BE2C (cell line): ENCODE measurements at places on chromosomes 12 and 14.

GRCh38 chr12:3271639-3272038 is 194.5 kb downstream of the TSPAN9 start:
- DNase-seq, result no peak

DNA sequence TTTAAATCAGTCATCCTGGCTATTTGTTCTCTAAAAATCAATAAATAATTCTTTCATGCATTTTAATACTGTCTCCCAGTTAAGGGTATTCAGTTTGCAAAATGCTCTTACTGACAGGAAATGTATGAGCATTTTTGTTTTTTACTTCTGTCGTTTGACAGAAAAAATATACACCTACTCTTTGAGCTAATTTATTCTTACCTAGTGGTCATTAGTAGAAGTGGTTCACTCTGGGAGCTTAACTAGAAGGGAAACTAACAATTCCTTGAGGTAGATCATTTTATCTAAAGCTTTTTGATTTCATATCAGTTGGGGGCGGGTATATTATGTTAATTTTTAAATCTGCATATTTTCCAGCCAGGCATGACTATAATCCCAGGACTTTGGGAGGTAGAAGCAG is 33.8 kb upstream of the PAPLN start:
- no peak for DNase-seq

DNA sequence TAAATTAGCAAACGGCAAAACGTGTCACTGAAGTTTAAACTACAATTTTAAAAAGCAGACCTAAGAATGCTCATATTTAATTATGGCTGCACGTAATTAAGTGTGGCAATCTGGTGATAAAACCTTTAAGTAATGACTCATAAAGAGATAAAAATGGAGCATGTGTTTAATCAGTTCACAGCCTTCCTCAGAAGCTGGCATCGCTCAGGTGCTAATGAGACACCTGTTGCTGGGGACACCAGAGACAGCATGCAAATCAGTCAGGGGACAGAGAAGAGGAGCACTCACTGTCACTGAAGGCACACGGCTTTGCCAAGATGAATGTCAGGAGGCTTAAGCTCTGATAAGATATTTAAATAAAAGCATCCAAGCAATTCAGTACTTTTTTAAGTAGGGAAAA is 840.3 kb downstream of the GALC start:
- no peak for DNase-seq

GRCh38 chr12:92357584-92358261 is 212.1 kb upstream of the BTG1 start:
- no peak for DNase-seq

DNA sequence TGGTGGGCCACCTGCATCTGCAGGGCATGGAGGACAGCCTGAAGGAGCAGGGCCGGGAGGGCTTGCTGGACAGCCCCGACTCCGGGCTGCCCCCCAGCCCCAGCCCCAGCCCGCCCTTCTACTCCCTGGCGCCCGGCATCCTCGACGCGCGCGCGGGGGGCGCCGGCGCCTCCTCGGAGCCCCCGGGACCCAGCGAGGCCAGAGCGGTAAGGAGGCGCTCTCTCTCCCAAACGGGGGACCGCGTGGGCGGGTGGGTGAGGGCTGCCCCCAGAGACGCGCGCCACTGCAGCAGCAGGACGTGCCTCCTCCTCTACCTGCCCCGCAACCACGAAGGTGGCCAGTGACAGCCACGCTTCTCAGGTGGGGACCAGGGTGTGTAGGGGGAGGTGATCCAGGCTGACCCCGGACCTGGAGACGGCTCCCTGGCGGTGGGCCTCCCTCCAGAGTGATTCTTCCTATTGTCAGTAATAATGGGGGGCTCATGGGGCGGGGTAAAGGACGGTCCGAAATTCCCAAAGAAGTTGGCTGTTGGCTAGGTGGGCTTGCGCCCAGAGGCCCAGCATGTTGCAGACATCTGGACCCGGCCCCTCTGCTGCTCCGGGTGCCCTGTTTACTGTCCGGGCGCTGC is 652 bp downstream of the RFLNA start:
- no peak for DNase-seq

- no peak for DNase-seq
These were observed 63.9 kb downstream of the NUAK1 start for GRCh38 chr12:106074706-106075392.

- no peak for DNase-seq
These were observed 29.3 kb upstream of the CPNE8 start for GRCh38 chr12:38934686-38935085.
